ENCODE measurements at places on chromosomes 13 and 19.

DNA sequence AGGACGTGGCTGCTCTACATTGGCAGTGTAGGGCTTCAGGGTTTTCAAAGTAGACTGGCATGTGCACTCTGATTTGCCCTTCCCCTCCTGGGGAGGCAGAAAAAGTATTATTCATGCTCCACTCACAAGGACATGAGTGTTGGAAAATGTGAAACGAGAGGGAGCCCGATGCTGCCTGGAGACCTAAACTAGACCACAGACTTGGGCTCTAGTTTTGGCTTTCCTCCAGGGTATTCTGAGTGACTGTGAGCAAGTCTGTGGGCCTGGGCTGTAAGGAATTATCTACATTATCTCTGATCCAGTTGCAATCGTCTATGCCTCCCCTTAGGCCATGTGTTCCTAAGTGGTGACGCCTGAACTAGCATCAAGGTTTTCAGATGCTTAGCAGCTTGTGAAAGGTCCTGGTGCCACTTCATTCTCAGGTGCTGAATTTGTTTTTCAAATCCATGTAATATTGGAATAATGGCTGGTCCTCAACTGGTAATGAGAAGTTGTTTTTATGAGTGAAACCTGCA is 55.0 kb downstream of the MRPL57 start:
- no peak for DNase-seq

- DNase-seq, result no peak
Measured at GRCh38 chr19:2315818-2316353, 7.9 kb upstream of the LINGO3 start.

- DNase-seq, result no peak
Measured at GRCh38 chr13:96020931-96021330, 32.3 kb downstream of the UGGT2 start.

- DNase-seq, result no peak
Measured at GRCh38 chr19:39195755-39196154, 1.0 kb upstream of the NCCRP1 start.

DNA sequence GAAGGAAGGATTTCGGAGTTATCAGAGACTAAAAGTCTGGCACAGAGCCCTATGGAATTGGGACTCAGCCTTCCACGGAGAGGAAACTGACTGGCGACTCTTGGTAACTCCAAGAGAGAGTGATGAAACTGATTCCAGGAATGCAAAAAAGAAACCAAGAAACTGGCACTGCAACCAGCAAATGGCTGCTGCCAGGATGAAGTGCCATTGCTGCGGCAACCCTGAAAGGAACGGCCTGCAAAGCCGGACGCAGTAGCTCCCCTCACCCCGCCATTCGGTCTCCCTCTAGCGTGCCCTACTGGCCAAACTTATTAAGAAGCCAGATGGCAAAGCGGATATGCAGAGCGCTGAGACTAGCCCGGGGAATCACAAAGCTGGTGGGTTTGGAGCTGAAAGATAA is 236.0 kb downstream of the PCDH9 start:
- no peak for DNase-seq

DNA sequence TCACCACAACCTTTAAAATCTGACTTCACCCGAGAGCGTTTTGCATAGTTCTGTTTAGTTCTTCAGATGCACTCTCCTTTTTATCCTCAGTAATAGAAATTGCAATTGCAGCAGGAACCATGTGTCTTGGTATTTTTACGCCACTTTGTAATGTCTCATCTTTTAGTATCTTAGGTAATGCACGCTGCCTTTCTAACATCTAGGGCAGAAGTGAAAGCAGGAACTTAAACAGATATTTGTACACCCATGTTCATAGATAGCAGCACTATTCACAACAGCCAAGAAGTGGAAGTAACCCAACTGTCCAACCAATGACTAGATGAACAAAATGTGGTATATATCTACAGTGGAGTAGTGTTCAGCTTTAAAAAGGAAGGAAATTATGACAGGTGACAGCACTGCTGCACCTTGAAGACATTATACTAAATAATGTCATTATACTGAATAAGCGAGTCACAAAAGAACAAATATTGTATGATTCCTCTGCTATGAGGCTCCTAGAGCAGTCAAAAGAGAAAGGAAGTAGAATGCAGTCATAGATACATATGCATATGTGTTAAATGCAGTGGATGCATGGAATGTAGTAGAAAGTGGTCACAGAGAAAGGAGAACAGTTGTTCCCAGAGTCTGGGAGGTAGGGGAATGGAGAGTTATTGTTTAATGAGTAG is 105.9 kb upstream of the GJB6 start:
- no peak for DNase-seq

- no peak for DNase-seq
Measured at GRCh38 chr13:33110713-33111413, 94.6 kb downstream of the KL start.

DNA sequence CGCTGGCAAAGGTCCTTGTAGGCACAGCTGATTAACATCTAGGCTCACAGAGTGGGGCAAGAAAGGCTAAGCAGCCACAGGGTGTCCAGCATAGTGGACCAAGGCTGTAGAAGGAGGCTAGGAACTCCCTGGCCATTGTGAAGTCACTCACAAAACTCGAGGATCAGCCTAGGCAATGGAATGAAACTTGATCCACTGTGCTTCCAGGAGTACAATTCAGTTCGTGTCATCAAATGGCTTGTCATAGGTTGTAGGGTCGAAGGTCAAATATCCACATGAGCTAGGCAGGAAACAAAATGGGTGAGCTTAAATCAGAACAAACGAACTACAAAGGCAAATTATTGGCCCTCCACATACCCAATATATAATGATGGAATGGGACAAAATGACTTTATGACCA is 4.4 kb upstream of the FAM187B start:
- no peak for DNase-seq

DNA sequence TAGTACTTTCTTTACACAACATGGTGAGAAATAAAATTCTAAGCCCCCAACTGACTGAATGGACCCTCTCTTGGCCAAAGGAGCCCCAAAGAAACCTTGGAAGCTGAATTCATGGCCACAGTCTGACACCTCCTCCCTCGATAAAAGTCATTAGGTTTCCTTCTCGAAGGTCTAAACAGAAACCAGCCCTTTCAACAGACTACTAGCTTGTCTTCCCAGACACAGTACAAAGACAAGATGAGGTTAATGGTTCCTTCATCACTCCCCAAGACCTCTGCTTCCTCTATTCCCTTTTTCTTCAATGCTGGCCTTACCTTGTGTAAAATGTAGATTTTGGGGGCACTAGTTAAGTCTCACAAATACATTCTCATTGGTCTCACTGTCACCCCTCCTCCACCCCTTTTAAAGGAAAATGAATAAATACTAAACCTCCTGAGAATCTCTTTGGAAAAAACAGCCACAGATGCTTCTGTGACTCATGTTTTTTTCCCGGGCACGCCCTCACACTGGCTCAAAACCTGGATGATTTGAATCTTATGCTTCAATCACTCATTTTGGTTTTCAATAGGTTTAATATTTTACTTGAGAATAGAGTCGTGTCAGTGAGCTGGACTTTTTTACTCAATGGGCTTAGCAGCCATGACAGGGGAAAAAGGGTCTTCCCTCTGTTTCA is 65.8 kb upstream of the MED4 start:
- DNase-seq, result no peak

GRCh38 chr13:73733706-73734105 is 400.5 kb downstream of the KLF12 start:
- no peak for DNase-seq
